ENCODE measurements at places on chromosomes 4 and X.

- no peak for DNase-seq
Measured at GRCh38 chr4:2818351-2818939, 25.2 kb upstream of the ADD1 start.

DNA sequence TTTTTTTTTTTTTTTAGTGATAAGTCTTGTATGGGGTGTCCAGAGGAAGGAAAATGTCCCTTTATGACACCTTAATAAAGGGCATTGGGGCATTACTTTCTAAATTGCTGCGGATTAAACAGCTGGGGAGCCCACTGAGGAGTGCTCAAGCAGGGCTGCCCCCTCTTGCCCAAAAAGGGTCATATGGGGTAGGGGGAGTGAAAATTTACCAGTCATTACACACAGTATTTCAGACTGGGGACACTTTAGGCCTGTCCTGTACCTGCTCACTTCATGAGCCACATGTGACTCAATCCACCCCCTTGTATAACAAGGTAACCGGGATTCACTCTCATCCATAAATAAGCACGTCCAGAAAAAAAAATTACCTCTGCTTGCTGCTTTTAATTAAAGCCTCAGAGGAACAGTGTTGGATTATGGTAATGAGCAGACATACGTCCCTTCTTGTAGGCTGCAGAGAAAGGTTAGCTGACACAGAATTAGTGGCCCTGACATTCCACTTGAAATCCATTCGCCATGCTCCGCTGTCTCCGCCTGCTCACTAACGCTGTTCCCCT is 1.8 kb downstream of the PRDM8 start:
- no peak for DNase-seq

DNA sequence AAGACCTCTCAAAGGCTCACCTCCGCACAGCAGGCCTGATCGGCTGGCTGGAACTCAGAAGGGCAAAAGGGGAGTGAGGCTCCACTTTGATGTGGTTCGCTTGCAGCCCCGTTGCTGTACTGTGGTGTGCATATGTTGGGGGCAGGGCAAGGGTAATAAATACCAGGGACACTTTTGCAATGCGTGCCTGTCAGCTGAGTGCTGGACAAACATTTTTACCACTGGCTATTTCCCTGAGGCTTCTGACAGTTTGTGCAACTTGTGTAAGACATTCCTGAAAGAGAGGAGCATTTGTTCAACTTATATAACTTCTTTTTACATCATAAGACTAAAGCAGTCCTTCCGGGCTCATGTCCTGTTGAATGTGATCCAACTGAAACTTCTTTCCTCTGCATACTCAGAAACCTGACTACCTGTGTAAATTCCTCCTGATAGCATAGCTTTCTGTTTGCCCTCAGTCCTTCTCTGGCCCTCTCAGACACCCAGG is 82.3 kb downstream of the SPRY1 start:
- DNase-seq, result no peak

- DNase-seq, result no peak
Measured at GRCh38 chr4:10530137-10530786, 73.0 kb upstream of the ZNF518B start.

- no peak for DNase-seq
Measured at GRCh38 chr4:74370912-74371311, 6.0 kb downstream of the EREG start.

GRCh38 chrX:53260836-53261235 is 20.5 kb downstream of the IQSEC2 start:
- DNase-seq, result no peak

DNA sequence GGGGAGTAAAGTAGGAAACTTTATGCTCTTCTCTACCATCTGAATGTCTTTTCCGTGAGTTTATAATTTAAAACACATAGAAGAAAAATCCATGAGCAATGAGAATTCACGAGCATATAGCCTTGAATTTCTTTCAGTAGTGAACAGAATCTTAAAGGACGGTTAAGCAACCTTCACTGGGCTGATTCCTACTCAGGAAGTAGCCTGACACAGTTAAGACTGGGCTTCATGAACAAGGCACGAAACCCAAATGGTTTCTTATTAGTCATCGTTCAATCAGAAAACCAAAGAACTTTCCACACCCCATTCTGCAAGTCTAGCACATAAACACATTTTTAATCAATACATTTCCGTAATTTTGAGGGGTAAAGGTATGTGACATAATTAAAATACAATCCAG is 95.8 kb downstream of the SH3KBP1 start:
- DNase-seq, result no peak

- DNase-seq, result no peak
Measured at GRCh38 chrX:6941041-6941440, 206.5 kb upstream of the STS start.

GRCh38 chr4:26139310-26139924 is 181.4 kb upstream of the RBPJ start:
- no peak for DNase-seq
